ENCODE measurements at places on chromosomes 12 and 14.

- DNase-seq = no peak
Observed at GRCh38 chr14:101395779-101396178, 165.5 kb upstream of the DIO3 start.

DNA sequence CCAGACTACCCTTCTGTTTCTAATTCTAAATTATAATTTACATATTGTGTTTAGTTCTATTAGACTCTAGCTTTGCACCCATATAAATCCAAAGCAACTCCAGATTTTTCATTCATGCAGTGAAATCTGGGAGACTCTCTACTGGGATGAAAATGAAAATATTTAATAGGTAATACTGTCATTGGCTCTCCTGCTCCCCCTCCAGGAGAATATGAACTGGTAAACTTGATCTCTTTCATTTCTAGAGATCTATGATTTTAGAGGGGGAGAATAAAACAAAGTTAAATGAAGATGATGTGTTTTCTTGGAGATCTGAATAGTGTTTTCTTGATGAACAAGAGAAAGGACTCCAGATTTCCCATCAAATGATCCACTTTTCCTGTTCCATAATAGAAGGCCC, 104.3 kb upstream of the TMCC3 start:
- no peak for DNase-seq

DNA sequence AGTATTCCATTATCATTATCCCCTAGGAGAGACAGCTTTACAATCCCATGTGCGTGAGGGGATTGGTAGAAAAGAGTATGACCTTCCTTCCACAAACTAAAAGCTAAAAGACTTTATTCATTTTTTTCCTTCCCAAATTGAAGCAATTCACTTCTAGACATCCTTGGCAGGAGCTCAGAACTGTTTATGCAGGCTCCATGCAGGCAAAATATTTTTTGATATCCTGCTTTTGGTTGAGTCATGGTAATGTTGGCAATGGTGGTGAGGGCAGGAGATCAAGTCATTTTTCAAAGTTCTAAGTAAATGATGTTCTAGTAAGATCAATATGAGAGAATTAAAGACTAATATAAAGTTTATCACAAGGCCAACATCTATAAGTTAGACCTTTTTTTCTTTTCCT, 1.3 kb upstream of the PLEKHG7 start:
- no peak for DNase-seq

GRCh38 chr12:117387832-117388231, 26.4 kb upstream of the NOS1 start:
- DNase-seq = no peak

GRCh38 chr12:25712169-25712568, 159.1 kb upstream of the LMNTD1 start:
- no peak for DNase-seq

DNA sequence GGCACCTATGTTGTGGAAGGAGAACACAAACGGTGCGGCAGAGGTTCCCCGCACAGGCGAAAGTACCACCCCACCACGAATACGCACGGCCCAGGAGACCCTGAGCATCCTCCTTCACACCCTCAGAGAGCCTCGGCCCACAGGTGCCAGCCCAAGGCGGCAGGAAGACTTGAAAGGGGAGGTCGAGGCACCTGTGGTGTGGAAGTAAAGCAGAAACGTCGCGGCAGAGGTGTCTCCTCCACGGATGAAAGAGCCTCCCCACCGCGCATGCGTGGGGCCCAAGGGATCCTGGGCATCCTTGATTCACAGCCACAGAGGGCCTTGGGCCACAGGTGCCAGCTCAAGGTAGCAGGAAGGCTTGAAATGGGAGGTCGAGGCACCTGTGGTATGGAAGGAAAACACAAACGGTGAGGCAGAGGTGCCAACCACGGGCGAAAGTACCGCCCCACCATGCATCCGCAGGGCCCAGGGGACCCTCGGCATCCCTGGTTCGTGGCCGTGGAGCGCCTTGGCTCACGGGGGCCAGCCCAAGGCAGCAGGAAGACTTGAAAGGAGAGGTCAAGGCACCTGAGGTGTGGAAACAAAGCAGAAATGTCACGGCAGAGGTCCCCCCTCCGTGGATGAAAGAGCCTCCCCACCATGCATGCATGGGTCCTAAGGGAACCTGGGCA, 380.1 kb downstream of the ALG10 start:
- no peak for DNase-seq

DNA sequence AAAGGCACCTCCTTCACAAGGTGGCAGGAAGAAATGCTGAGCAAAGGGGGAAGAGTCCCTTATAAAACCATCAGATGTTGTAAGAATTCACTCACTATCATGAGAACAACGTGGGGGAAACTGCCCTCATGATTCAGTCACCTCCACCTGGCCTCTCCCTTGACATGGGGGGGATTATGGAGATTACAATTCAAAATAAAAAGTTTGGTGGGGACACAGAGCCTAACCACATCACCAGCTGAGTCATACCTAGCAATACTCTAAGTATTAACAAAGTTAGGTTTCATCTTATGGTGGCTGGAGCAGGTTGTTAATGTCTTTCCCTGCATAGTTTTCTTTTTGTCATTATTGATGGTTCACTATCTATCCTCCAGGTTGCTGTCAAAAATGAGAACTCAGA, 113.2 kb upstream of the PPFIA2 start:
- DNase-seq = no peak

DNA sequence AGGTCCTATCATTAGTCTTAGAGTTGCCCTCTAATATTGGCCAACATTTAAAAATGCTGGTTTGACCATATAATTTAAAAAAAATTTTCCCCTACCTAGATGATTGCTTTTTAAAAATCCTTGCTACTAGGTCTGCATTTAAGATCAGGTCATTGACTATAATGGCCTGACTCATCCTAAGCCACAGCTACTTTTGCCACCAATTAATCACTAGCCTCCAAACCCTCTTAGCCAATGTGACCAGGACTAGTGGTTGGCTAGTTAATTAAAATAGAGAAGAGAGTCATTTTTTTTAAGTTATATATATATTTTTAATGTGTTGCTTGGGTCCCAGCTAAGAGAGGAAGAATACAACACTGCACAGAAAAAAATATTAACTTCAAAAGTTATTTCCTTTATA, 57.5 kb downstream of the SOS2 start:
- DNase-seq = peak; percentile 1

DNA sequence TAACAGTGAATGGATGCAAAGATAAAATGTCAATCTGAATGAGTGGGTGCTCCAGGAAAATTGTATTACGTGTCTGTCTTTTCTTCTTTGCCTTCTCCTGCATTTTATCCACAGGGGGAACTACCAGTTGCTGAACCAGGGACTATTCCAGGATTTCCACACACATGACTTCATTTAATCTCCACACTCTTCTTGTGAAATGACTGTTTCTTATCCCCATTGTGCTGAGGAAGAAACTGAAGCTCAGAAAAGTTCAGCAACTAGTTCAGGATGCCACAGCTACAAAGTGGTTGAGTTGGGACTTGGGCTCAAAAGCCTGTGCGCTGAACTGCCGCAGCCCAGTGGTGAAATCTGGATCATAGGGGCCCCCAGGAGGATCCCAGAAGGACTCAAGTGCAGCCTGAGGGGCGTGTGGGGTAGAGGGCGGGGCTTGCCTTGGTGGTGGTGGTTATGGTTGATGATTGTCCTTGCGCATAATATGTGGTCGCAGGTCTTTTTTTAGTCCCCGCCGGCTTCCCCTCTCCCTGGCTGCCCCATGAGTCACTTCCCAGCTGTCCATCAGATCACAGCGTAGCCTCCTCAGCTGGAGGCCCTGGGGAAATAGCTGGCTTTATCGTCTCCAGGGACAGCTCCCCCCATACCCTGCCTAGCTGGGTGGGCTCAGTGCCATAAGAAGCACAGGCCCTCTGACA, 235.2 kb upstream of the CRY1 start:
- DNase-seq = no peak

GRCh38 chr12:57592551-57593165, 1.7 kb downstream of the PIP4K2C start:
- no peak for DNase-seq

DNA sequence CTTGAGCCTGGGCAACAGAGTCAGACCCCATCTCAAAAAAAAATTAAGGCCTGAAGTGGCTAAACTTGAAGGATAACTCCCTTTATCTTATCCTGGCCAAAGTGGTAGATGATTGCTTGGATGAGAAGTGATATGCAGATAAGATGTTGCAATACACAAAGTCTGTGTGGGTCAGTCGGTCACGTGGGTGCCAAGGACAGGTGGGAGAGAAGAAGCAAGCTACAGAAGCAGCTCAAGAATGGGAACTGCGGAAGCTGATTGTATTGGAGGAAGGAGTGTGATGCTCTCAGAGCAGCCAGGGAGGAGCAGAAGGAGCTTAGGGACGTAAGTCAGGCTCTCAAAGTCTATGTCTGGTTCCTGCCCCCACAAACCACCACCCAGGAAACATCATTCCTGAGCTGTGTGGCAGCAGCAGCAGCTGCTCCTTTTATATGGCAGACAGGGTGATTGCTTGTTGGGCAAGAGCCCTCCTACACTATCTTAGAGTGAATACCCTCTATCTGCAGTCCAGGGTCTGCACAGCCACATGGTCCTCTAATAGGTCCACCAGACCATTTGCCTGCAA, 54.5 kb downstream of the ATP2A2 start:
- DNase-seq = no peak

DNA sequence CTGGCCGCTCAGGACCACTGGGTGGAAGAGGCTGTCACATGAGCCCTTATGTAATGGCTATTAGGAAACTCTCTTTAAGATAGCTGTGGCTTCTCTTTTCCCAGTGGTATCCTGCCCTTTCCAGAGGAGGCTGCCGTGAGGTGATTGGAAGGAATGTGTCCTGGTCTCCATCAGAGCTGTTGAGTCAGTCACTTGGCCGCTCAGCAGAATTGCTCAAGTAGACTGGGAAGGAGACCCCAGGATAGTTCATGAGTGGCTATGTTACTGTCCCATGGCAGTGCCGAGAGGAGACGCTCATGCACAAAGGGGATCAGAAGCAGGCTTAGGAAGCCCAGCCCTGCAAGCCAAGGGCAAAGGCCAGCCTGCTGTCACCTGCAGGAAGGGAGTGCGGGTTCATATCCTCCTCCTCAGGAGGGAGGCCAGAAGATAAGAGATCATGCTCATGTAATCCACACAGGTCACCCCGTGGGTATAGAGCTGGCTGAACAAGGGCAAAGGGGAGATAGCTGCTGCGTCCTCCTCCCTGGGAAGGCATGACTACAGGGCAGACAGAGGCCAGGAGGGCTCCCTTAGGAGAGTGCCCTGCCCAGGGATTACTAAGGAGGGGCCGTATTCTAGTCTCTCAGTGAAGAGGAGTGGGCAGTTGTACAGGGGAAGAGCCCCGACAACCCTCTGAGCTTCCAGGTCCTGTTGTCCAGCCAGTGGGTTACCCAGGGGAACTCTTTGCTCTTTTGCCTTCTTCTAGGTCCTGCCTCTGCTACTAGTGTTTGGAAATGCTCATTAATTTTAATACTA, 137.0 kb upstream of the MAX start:
- DNase-seq = peak; percentile 84

DNA sequence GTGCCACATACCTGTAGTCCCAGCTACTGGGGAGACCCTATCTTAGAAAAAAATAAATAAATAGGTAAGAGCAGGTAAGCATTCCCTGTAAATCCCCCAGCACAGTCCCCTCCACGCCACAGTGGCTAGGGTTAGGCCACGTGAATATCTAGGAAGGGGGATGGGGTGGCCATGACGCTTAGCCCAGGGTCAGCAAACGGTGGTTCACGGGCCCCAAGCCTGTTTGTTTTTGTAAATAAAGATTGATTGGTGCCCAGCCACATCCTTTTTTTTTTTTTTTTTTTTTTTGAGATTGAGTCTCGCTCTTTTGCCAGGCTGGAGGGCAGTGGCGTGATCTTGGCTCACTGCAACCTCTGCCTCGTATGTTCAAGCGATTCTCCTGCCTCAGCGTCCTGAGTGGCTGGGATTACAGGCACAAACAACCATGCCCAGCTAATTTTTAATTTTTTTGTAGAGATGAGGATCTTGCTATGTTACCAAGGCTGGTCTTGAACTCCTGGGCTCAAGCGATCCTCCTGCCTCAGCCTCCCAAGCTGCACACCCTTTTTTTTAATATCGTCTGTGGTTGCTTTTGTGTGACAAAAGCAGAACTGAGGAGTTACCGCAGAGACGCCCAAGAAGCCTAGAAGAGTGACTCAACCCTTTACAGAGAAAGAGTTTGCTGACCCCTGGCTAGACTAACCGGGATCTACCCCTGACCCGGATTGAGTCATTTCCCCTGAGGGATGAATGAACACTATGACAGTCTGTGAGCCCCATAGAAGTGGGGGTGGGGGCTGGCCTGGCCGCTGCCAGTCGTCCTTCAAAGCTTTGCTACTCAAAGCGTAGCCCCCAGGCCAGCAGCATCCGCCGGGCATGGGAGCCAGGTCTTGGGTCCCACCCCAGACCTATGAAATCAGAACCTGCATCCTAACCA, 113.7 kb upstream of the NCOR2 start:
- DNase-seq = peak; percentile 90

GRCh38 chr12:1706632-1706980, 15.7 kb downstream of the ADIPOR2 start:
- DNase-seq = no peak

DNA sequence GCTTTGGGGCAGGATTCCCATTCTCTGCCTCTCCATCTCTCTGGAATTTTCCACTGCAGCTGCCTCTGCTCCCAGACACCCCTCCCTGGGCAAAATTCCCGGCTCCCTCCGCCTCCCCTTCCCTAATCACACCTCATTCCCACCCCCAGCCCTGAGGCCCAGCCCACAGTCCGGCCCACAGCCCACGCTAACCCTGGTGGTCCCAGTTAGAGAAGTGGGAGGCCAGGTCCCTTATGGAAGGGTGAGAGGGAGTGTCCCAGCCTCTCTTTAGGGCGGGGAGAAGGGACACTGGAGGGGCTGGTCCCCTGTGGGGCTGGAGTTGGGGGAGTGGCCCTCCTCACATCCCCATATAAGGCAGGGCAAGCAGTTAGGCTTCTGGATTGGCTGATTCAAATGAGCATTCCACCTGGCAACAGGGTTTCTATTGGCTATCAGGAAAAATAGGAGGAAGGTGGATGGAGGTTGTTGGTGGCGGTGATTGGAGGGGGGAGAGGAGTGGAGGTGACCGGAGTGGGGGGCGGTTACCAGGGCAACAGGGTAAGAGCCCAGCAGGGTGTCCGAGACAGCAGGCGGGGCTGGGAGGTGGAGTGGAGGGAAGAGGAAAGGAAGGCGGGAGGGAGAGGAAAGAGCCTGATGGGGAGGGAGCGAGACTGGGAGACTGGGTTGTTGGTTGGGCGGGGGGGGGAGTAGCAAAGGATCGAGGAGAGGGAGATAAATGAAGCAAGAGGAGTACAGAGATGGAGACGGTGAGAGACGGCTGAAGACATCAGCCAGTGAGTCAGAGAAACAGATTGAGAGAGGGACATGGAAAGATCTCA, 1.9 kb upstream of the PTMS start:
- DNase-seq = peak; percentile 99

GRCh38 chr14:92690171-92691011, 58.0 kb downstream of the LGMN start:
- no peak for DNase-seq

- no peak for DNase-seq
Observed at GRCh38 chr14:51922624-51923023, 62.2 kb downstream of the GNG2 start.

DNA sequence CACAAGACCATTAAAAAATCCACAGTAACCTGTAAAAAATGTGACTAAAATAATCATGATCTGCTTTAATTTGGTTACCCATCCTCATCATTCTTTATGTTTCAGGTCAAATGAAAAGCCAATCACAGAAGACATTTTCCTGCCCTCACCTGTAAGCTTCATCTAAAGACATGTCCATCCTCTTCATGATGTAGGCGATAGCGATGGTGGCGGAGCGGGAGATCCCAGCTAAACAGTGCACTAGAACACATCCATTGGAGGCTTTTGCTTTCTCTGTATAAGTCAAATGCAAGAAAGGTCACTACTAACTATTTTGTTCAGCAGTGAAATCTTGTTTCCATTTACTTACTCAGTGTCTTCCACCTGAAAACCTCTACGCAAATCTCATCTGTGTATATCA, 82.6 kb downstream of the DUSP16 start:
- no peak for DNase-seq
